ENCODE measurements at places on chromosomes 7 and 10.

DNA sequence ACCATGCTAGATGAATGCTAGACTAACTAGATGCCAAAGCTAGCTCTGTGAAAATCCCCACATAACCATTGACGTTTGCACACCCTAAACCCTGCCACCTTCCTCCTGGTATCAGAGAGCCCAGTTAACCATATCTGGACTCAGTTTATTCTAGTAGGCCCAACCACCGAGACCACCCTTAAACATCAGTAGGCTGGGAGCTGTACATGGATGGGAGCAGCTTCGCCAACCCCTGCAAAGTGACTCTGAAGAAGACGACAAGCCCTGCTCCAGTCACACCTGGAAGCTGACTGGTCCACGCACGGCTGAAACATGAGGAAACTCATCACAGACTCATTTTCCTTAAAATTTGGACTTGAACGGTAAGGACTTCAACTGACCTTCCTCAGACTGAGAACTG lies 4.4 kb upstream of the CYREN start:
- no peak for DNase-seq

DNA sequence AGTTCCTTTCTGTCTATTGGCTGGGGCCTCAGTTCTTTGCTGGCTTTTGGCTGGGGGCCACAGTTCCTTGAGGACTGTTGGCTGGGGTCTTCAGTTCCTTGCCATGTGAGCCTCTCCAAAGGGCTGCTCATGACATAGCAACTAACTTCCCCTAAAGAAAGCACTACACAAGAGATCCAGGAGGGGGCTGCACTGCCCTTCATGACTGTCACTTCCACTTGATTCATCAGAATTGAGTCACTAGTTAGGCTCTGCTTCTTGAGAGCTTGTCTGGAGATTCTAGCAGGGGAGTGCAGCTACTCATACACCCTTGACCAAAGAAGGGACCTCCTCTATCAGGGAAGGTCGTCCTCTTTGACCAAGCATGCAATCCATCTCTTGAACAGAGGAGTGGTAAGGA lies 38.0 kb upstream of the MKX start:
- DNase-seq: no peak

DNA sequence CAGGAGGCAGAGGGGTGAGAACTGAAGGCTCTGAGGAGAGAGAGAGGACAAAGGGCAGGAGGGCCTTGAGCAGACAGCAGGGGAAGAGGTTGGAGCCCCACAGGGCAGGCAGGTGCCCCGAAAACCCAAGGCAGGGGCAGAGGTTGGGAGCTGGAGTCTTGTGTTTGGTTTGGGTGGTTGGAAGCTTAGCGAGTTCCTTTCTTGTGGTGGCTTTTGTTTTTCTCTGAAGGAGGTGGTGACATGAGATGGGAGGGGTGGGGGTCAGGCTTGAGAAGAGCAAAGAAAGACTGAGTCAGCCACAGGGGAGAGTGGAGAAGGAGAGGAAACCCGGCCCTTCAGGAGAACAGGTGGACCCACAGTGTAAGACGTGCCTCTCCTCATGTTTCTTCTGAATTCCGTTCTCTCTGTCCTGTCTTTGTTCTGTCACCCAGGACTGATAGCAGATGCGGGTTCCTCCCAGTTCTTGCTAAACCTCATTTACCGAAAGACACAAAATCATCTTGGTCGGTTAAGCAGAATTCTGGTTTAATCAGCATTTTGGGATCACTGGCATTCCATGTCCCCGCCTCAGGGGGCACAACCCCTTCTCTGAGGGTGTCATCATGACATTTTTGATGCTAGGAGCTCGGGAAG lies 95.3 kb downstream of the INSYN2A start:
- DNase-seq: no peak

DNA sequence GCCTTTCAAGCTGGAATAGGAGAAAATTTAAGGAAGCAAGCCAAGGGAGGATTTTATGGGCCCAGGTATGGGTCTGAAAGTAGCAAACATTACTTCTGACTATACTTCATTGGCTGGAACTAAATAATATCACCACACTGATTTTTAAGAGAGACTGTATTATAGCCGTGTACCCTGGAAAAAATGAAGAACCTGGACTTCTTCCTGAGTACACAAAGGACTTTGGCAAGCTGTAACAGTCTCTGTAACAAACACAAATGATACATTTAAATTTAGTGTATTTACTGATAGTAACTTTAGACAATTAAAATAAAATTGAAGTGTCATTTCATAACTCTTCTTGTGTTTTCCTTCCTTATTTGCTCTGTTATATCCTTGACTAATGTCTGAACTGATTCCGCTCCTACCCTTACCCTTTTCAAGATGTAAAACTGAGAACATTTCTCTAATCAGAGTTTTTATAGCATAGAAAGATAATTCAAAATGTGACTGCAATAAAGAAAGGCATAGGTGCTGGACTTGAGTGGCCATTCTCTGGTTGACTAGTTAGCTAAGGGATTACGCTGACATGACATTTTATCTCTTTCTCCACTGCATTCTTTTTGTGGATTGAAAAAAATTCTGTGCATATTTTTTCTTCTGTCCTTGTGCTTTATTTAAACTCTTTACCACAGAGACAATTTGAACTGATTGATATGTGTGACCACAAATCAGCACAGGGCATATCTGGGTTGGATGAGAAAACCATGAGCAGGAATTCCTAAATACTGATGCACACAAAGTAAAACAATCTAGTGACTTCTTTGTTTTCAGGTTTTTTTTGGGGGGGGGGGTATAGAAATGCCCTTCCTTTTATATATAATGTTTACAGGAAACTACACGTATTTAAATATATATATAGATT lies 349.7 kb downstream of the MDFIC start:
- no peak for DNase-seq

DNA sequence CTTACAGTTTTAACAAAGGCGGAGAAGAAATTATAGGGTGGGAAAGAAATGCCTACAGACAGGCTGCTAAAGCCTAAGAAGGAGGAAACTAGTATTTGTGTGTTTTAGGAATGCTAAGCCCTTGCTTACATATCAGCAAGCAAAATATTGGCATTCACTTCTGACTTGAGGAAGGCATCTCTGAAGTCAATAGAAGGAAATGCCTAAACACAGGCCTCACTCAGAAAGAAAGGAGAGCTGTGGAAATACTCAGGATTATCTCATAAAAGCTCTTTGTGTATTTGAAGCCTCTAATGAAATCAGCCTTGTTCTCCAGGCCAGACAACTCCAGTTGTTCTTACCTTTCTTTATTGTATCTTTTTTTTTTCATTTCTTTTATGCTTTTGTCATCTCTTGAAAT lies 158.0 kb downstream of the AUTS2 start:
- no peak for DNase-seq

DNA sequence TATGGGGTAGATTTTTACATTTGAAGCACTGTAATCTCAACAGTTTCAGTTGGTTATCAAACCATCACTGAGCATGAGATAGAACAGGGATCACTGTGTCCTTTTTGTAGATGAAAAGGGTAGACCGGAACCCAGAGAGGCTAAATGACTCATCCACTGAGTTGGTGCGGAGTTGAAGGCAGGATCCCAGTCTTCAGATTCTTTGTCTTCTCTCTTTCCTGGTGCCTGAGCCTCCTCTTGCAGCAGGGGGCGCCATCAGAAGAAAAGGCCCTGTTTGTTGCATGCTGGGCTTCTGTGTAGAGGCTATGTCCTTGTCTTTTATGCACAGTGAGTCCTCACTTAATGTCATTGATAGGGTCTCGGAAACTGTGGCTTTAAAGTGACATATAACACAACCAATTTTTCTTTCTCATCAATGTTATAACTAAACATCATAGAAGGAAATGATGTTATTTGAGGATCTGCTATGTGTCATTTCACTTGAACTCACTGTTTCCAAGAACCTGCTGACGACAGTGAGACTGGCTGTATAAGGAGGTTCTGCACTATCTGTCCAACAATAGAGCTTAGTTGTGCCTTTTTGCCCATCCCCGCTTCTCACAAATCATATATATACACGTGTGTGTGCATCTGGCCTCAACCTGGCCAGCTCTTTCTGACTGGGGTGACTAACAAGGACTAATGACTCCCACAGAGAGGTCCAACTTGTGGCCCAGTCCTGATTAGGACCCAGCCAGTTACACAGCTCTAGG lies 14.3 kb downstream of the ZNF282 start:
- no peak for DNase-seq

DNA sequence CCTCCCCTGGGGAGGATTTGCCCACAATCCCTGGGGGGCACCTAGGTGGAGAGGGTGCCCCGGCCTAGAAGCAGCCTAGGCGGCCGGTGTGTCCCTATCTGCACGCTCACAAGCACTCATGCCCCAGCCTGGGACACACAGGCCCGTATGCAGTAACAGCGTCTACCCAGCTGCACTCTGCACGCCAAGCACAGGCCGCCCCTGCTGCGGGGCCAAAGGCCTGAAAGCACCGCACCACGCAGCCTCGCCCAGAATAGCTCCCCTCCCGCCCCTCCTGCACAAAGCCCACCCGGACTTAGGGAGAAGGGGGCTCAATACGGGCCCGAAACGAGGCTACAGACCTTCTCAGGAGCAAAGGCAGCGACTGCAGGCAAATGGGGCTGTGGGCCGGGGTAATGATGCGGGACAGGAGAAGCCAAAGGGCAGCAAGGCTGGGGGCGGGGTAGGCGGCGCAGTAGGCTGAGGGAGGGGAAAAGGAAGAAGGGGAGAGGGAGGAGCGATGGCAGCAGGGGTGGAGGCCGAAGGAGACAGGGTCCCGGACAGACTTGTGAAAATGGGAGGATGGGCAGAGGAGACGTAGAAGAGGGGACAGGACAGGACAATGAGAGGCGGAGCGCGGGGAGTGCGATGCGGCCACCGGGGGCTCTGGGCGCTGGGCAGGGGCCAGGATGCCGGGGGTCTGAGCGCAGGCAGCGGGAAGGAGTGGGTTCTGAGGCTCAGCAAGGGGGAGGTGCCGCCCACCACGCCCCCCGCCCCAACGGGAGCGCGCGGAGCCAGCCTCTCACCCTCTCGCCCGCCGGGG lies 544 bp downstream of the GPRIN2 start:
- no peak for DNase-seq

DNA sequence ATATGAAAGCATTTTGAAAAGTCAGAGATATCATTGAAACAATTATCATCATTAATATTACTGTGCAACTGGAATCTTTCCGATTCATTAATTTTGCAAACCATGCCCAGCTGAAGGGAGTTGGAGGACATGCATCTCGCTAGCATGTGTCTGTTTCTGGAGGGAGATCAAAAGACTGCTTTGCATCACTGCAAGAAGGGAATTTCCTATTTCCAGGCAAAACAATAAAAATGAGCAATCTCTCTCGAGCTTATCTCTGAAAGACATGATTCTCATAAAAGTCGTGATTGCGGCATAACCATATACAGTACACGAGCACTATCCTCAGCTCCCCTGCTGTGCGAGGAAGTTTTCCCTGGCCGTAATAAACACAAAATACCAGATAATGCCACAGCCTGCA lies 607.6 kb upstream of the DPP6 start:
- no peak for DNase-seq

DNA sequence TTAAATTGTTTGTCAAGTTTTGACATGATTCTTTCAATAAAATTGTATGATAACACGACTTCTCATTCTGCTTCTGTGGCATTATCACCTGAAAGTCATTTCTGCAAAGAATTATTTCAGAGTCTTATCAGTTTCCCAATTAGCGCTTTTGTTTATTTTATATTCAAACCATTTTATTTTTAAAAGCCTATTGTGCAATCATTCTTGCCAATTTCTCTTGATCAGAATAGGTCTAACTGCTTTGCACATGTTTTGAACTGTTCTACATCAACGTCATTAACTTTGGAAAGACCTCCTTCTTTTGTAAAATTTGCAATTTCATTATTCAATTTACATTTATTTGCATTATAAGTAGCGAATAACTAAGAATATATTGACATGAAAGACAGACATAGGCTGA lies 758.1 kb downstream of the CNTNAP2 start:
- DNase-seq: no peak

DNA sequence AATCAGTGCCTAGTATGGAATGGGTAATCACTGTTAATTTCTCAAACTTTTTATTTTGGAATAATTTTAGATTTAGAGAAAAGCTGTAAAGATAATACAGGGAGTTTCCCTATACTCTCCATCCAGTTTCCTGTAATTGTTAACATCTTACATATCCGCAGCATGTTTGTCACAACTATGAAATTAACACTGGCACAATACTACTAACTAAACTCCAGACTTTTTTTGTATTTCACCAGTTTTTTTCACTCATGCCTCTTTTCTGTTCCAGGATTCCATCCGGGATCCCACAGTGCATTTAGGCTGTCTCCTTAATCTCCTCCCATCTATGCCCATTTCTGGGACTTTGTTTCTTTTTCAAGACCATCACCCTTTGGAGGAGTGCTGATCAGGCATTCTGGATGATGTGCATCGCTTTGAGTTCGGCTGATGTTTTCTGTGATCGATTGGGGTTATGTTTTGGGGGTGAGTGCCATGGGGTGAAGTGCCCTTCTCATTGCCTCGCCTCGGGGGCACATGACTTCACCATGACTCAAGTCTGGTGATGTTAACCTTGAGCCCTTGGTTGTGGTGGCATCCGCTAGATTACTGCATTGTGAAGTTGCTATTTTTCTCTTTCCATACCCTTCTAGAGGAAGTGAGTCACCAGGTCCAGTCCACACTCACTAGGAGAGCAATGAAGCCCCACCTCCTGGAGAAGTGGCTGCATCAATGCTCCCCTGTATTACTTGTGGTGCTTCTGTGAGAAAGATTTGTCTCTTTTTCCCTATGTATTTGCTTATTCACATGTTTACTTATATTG lies 43.9 kb upstream of the GRB10 start:
- DNase-seq: no peak

DNA sequence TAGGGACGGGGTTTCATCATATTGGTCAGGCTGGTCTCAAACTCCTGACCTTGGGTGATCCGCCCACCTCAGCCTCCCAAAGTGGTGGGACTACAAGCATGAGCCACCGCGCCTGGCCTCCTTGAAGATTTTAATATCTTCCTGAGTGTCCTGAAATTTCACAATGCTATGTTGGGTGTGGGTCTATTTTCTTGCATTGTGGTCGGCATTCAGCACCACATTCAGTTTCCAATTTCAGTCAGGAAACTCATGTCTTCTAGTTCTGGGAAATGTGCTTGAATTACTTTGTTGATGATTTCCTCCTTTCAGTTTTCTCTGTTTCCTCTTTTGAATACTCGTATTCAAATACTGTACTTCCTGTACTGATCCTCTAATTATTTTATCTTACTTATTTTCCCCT lies 49.3 kb upstream of the IL6 start:
- no peak for DNase-seq

GRCh38 chr10:29702273-29703164 lies 67.7 kb upstream of the SVIL start:
- DNase-seq: no peak

- DNase-seq: no peak
Observed at GRCh38 chr7:141713890-141714289, 5.7 kb downstream of the WEE2 start.
